Spinal cord (tissue), 10 donors: ENCODE measurements at places on chromosomes 1 and 21. TPM values are rescaled to one million over a fixed set of nuclear protein-coding genes. Genes with fewer than 3 reads are reported as not detected.

DNA sequence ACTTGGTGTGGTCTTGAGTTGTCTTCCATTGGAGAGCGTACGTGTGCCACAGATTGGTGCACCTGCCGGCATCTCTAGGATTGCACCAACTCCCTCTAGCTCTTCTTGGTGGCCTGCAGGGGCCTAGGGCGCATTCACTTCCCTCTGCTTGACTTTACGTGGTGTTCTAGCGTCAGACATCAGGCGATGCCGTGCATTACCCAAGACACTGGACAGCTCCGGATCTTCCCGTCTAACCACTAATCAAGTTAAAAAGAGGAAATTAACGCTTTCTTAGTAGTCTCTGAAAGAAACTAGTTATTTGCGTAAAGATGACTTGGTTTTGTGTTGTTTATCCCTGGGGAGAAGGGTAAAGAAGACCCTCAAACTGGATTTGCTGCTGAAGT, 510 bp upstream of the IL10RB start:
- DNase-seq: no peak

DNA sequence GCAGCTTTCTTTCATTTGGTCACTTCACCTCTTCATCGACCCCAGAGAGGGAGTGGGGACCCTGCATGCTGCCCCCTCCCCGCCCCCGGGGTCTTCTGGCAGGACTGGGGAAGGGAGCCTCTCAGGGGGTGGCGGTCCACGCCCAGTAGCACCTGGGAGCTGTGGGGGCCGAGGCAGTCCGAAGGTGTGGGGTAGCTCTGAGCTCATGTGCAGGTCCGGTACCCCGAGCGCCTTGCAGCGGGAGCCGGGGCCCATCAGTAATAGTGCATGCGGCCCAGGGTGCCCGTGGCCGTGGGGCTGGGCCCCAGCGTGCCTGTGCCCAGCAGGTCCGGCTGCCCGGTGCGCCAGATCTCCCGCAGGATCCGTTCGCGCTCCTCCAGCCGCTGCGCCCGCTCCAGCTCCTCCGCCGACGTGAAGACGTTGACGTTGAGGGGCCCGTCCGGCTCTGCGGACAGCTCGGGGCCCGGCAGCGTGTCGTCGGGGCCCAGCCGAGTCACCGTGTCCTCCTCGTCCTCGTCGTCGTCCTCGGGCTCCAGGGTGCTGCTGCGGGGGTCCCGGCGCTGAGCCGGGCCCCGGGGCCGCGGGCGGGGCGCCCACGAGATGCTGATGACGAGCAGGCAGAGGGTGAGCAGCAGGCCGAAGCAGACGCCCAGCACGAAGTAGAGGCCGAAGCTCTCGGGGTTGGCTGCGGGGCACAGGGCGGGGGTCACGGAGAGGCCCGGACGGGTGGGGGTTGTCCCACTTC, 1.2 kb downstream of the EVA1B start:
- DNase-seq: no peak

DNA sequence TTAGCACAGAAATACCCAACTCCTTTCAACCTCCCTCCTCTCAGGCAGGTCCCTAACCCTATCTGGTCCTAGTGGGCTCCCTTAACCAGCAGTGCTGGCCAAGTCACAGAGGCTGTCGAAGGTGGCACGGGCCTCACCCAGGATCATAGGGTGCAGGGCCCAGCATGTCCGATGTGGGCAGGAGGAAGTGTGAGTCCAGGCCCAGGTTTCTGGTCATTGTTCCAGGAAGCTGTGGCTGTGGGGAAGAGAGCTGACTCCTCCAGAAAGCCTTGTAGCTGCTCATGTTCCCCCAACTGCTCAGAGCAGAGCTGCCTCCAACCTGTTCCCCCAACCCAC, 2.4 kb downstream of the CCDC17 start:
- DNase-seq: no peak

INTS11 gene
- polyA plus RNA-seq: 206 TPM

DNA sequence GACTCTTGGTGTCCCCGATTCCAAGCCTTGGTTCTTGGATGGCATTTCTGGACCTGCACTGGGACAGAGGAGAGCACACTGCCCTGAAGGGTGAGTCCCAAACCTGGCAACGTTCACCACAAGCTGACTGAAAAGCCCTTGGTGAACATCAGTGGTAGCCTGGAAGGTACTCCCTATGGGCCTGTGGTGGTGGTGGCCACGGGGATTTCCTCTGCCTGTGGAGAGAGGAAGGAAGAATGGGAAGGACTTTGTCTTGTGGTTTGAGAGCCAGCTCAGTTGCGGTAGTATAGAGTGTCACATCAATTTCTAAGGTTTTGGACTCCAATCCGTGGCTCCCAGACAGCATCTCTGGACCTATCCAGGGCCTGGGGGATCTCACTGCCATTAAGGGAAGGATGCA, 50.7 kb downstream of the DNAH14 start:
- DNase-seq: no peak

- no peak for DNase-seq
These were observed 86.5 kb upstream of the IFFO2 start for GRCh38 chr1:19042675-19043578.

- DNase-seq: peak; percentile 81
These were observed 1.2 kb downstream of the GPR88 start for GRCh38 chr1:100538913-100539835.

DNA sequence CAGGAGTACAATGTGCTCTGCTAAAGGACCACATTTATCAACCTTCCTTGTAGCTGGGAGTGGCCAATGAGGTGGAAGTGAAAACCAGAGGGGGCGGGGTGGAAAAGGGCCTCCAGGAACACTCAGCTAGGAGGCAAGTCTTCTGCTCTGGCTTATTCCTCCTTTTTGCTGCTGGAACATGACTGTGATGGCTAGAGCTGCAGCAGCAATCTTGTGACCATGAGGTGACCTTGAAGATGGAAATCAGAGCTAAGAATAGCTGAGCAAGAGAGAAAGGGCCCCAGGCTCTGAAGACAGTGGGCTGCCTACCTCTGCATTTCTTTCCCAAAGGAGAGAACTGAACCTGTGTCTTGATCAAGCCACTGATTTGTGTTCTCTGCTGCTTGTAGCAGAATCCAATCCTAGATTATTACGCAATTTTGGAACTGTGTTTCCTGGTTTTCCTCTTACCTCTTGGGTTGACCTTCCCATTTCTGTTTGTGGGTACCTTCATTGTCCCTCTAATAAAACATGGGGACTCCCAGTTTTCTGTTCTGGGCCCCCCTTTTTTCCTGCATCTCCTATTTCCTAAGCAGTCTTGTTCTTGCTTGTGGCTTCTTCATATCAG, 36.4 kb upstream of the WNT4 start:
- no peak for DNase-seq

- DNase-seq: no peak
These were observed 5.3 kb upstream of the PFKL start for GRCh38 chr21:44294391-44295162.

OVAAL gene
- polyA plus RNA-seq: 0.17 TPM

MYCL gene
- 13.2 TPM for polyA plus RNA-seq

EXTL1 gene
- polyA plus RNA-seq: 14.8 TPM

DNA sequence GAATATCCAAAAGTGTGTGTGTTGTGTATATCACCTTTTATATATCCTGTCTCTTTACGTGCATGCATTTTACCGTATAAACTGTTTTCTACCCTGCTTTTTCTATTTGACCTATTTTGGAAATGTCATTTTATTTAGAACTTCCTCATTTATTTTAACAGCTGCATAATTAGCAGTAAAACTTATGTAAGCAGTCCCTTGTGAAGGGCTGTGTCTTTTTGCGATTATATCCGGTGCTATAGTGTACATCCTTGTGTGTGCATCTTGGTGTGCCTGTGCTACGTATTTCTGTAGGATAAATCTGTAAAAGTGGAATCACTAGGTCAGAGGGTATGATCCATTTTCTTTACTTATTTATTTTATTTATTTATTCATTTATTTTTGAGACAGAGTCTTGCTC, 7.2 kb downstream of the LGALS8 start:
- DNase-seq: no peak

GRCh38 chr1:198047913-198048312, 108.9 kb upstream of the NEK7 start:
- DNase-seq: no peak

HSF2BP gene
- 1.3 TPM for polyA plus RNA-seq

DNA sequence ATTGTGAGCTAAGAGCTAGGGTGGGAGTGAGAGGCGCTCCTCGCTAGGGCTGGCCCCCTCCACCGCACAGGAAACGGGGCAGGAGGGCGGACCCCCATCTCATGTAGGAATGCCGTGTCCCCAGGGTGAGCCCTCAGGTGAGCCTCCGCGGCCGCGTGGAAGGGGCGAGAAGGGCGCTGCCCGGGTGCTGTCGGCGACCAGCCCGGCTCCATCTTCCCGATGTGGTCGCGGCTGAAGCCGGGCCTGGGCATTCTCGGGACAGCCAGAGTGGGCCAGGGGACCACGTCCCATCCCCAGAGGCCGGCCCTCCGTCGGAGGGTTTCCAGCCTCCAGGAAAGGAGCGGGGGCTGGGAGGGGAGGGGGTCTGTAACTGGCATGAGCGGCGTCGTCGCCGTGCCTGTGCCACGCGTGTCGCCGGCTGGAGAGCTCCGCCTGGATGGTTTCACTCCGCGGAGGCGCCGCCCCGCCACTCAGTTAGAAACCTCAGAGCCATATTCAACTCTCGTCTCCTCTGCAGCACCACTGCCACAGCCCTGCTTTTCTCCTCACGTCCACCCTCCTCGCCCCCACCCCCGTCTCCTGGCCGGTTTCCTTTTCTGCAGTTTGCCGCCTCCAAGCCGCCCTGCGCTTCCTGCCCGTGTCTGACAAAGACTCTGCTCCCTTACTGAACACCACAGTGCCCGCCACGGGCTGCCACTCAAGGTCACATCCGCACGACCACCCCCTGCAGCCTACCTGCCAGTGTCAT, at the start of gene TMEM269:
TMEM269 (plus strand) TSS at position 46 of the 748 bp plus-strand sequence. CDS start 4,903 bp downstream, outside the sequence.
- peak; percentile 45 for DNase-seq

INSRR gene
- polyA plus RNA-seq: 3.4 TPM

DNA sequence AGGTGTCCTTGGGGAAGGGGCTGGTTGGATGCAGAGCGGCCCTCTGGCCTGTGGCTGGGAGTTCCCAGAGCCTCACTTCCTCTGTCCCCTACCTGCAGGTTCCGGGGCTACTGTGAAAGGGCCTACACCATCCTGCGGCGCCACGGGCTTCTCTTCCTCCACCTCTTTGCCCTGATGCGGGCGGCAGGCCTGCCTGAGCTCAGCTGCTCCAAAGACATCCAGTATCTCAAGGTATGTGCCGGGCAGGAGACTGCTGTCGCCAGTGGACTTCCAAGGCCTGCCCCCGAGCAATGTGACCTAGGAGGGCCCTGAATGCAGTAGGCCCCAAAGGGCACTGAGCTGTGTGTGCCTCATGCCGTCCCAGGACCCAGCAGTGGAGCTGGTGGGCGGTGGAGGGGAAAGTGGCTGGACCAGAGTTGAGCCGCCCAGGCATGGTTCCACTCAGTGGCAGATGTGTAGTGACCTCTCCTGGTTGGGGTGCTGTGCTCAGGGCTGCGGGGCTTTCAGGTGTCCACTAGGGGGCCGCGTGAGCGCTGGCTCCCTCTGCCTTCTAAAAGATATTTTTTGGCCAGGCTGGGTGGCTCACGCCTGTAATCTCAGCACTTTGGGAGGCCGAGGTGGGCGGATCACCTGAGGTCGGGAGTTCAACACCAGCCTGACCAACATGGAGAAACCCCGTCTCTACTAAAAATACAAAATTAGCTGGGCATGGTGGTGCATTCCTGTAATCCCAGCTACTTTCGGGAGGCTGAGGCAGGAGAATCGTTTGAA, 73.4 kb downstream of the PIK3CD start:
- DNase-seq: no peak

DNA sequence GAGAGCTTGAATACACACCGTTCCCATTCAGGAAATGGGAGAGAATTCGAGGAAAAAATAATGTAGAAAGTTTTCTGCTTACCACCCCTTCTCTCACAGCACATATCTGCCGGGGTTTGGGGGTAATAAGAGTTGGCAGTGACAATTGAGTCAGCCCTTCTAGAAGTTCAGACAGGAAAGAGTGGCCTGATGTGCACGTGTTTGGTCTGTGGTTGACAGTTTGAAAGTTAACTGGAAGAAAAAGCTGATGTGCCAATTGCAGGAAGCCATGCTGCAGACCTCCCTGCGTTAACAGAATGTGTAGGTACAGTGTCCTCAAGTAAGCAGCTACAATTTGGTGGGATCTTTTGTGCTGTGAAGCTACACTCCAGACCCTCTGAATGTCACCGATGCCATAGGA, 50.9 kb downstream of the DHX9 start:
- no peak for DNase-seq

MEX3A gene
- 39.3 TPM for polyA plus RNA-seq

DNA sequence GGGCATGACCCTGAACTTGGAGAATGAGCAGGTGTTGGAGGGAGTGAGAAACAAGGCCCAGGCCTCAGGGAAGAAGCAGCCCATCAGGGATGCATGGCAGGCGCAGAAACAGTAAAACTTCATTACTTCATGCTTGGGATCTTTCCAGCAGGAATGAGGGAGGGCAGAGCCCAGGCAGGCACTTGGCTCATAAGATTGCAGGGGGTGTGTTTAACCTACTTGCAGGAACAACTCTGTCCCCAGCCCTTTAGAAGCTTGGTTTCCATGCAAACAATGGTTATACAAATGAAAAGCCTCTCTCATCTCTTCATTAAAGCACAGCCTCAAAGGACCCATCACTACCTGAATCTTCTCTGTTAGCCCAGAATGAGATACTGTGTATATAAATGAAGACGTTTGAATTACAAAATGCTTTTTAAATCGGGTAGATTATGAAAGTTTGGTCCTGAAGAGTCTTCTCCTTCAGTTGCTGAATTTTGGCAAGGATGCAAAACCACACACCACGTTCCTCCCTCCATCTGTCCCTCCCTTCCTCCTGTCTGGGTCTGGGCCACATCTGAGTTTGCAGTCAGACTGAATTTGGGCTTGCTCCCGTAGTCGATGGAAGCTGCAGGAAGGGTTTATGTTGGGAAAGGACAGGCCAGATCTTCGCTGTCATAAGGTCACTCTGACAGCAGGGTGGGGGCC, 154.4 kb upstream of the KLHDC7A start:
- DNase-seq: peak; percentile 87

GRCh38 chr21:15379776-15380175, 315.0 kb upstream of the NRIP1 start:
- no peak for DNase-seq

CCDC17 gene
- 1.7 TPM for polyA plus RNA-seq

AADACL3 gene
- polyA plus RNA-seq: not detected

DNA sequence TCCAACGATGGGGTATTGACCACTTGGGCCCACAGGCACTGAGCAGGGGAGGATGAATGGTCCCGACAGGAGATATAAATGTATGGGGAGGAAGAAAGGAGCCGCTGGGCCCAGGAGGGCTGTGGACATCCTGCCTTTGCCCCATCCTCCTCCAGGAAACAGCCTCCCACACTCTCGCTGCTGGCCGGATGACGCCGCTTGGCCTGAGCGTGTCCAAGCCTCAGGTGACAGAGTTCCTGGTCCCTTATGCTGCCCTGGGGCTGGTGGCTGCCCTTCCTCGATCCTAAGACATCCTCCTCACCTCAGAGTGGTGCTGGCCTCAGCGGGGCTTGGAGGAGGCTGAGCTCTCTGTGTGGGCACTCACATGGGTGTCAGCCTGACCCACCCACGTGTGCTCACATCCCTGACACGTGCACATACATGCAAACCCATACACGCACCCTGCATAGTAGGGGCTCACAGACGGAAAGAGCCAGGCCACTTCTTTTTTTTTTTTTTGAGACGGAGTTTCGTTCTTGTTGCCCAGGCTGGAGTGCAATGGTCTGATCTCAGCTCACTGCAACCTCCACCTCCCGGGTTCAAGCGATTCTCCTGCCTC, 5.9 kb upstream of the SERINC2 start:
- DNase-seq: no peak
